ENCODE measurements at places on chromosomes 7 and 10. TPM values are rescaled to one million over a fixed set of nuclear protein-coding genes. Genes with fewer than 3 reads are reported as not detected.

Gene HABP2
- total RNA-seq = not detected

Gene ZNF425
- 1.4 TPM for total RNA-seq

Gene PON1
- not detected for total RNA-seq

Gene CCL24
- not detected for total RNA-seq

Gene NUPR2
- not detected for total RNA-seq

Gene YKT6
- 70.9 TPM for total RNA-seq

Gene LRRTM3
- total RNA-seq = not detected

Gene CDC14C
- total RNA-seq = not detected

Data from T-helper 2 cell treated with Interferon-gamma antibody and Interleukin-4, amounts not matched to agents 100 ng/mL and 5 ng/mL, for 36 hours (primary cell).